Smooth muscle cell of the brain vasculature (primary cell): ENCODE measurements at places on chromosomes 11 and 22.

GRCh38 chr22:27718186-27719035 lies 83.1 kb downstream of the MN1 start:
- peak; percentile 65 for DNase-seq

- no peak for DNase-seq
These were observed 9.3 kb downstream of the CELSR1 start for GRCh38 chr22:46528121-46528610.

DNA sequence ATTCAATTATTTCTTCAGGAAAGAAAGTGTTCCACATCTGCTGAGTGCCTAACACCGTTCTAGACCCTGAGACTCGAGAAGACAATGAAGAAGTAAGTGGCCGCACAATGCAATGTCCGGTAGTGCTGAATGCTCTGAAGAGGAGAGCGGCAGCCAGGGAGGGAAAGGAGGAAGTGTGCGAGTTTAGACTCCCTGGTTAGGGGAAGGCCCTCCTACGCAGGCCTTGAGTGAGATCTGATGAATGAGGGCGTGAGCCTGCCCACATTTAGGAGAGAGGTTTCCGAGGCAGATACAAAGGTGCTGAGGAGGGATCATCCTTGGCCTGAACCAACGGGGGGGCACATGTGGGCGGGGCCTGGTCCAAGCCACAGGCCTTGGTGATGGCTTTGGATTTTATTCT lies 558.6 kb downstream of the NTM start:
- no peak for DNase-seq

DNA sequence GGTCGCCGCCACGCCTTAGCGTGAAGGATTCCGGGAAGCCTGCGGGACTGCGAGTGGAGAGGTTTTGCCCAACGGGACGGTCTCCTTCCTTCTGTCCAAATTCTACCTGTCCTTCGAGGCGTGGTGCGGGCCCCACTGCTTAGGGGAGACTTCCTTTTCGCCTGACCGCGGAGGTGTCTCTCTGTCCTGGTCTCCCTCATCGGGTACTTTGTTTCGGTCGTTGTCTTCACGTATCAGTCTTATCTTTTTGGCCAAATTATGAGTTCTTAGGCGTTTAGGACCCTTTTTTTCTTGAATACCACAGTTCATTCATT lies 388 bp downstream of the HINFP start:
- DNase-seq = no peak

DNA sequence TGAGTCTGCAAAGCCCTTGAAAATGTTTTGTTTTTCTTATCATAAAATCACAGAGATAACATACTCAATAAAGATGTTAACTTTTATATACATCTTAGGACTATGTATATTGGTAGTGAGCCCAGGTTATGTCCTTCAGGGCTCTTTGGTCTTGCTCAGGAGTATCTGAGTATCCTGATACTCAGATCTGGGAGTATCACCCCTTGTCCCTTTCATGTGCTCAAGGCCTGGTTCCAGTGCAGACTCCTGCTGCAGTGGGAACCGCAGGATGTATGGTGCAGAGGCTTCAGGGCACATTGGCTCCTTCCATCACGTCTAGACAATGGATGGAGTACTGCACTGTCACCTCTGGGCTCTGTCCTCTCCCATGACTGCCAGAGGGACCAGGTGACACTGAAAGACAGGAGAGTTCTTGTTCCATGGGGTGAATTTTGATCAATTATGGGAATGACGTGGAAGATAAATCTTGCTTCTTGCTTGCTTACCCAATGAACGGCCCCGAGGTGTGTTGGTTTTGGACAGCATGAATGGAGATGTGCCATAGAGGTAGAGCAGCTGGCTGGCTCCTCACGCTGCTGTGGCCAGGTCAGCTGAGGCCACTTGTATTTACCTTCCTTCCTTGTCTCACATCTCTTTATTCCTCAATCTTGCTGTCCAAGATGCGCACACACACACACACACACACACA lies 215.5 kb downstream of the ARHGAP42 start:
- DNase-seq = no peak
